ENCODE measurements at places on chromosomes 16 and 17. TPM values are rescaled to one million over a fixed set of nuclear protein-coding genes. Genes with fewer than 3 reads are reported as not detected.
A peak's percentile ranks its signal among the peaks of the same experiment; 100 is the strongest.

GRCh38 chr16:12043953-12044352 is 67.4 kb downstream of the SNX29 start:
- DNase-seq: no peak

DNA sequence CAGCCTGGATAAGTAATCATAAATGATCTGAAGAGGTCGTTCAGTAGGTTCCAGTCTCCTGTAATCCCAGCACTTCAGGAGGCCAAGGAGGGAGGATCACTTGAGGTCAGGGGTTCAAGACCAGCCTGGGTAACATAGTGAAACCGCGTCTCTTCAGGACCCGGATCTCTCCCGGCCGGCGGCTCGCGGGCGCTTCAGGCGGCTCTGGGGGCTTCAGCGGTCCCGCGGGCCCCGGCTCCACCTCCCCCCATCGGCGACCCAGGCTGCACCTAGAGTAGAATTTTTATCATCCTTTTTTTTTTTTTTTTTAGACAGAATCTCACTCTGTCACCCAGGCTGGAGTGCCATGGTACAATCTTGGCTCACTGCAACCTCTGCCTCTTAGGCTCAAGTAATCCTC is 95.9 kb downstream of the ABCC12 start:
- no peak for DNase-seq

DNA sequence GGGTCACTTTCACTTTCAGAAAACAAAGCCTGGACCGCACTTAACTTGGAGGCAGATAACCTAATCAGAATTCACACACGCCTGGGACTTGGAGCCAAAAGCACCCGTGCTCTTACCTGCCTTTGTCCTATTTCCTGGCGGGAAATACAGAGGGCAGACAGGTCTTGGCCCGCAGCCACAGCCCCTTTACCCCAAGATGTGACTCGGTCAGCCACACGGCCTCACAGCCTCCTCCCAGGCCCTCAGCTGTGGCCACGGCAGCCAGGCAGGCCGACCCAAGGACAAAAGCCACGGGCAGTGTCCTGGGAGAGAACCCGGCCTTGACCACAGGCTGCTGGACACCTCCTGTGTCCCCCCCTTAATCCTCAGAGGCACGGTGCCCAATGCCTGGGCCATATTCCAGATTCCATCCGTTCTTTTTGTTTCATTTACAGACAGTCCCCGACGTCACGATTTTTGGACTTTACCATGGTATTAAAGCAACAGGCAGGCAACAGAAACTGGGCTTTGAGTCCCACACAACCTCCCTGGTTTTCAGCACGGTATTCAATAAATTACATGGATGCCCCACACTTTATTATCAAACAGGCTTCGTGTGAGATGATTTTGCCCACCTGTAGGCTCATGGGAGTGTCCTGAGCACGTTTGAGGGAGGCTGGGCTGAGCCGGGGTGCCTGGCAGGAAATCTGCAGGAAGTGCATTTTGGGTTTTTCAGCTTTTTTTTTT is 30.1 kb upstream of the GAA start:
- peak; percentile 59 for DNase-seq

- DNase-seq: no peak
Observed at GRCh38 chr17:21173543-21173942, 40.4 kb downstream of the TMEM11 start.

Gene FA2H
- not detected for total RNA-seq

DNA sequence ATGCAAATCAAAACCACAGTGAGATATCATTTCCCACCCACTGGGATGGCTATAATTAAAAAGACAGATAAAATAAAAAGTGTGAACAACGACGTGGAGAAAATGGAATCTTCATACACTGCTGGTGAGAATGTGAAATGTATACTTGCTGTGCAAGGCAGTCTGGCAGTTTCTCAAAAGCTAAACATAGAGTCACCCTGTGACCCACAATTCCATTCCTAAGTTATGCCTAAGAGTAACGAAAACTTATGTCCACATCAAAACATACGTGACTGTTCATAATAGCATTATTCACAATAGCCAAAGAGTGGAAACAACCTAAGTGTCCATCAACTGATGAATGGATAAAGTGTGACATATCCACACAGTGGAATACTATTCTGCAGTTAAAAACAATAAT is 38.1 kb upstream of the VPS4A start:
- DNase-seq: no peak

Gene PYY
- not detected for total RNA-seq

Gene GP1BA
- not detected for total RNA-seq

DNA sequence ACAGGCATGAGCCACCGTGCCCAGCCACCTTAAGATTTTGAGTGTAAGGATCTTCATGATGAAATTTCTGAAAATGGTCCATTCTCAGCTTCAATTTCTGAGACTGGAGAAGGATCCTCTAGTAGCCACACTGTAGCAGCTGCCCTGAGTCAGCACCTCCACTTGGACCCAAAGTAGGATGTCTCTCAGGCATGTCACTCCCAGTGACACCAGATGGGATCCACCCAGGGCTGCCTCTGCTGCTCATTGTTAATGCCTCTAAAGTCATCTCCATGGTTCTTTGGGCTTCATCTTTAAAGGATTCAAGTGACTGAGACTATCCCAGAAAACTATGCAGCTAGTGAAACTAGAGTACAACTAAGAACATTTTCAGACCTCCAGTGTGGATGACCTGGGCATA is 7.9 kb downstream of the PLD6 start:
- no peak for DNase-seq

Gene KCTD5
- total RNA-seq: 95.0 TPM

- no peak for DNase-seq
Observed at GRCh38 chr16:89507214-89507833, 879 bp upstream of the SPG7 start.

DNA sequence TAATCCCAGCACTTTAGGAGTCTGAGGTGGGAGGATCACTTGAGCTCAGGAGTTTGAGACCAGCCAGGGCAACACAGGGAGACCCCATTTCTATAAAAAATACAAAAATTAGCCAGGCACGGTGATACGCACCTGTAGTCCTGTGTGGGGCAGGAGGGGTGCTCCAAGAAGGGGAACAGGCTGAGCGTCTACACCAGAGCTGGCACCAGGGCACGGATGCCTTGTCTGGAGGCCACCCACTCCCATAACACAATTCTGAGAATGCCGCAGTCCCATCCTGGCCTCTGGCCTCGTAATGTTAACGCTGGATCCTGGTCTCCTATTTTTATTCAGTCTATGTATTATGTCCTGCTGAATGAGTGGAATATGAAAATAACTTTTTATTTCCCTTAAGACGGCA is 161.3 kb downstream of the WSCD1 start:
- DNase-seq: no peak

Gene PRSS21
- not detected for total RNA-seq

Gene ZNF624
- 1.3 TPM for total RNA-seq

DNA sequence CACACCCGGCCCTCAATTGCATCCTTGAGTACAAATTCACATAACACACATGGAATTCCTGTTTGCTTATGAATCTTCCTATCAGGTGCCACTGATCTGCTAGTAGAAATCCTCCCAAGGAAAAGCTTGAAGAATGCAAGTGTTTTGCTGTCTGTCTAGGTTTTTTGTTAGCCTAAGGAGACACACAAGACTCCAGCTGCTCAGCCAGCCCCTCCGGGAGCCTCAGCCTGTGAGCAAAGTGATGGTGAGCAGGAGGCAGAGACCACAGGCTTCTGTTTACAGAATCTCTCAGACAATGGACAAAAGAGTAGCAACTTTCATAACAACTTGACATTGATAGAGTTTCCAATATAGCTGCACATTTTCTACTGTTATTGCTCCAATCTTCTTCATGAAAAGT is 18.4 kb upstream of the PRKCA start:
- DNase-seq: peak; percentile 55

DNA sequence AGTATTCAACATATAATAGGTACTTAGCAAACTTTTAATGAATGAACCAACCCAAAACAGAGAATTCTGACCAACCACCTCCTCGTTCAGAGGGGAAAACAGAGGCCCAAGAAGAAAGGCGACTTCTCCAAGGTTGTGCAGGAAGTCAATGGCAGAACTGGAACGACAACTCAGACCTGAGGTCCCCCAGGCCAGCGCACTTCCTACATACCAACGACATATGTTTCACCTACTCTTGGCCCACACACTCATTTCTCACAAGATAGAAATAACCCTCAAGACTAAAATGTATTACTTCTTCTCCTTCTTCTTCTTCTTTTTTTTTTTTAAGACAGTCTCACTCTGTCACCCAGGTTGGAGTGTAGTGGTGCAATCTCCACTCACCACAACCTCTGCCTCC is 14.4 kb downstream of the CHCT1 start:
- DNase-seq: no peak

DNA sequence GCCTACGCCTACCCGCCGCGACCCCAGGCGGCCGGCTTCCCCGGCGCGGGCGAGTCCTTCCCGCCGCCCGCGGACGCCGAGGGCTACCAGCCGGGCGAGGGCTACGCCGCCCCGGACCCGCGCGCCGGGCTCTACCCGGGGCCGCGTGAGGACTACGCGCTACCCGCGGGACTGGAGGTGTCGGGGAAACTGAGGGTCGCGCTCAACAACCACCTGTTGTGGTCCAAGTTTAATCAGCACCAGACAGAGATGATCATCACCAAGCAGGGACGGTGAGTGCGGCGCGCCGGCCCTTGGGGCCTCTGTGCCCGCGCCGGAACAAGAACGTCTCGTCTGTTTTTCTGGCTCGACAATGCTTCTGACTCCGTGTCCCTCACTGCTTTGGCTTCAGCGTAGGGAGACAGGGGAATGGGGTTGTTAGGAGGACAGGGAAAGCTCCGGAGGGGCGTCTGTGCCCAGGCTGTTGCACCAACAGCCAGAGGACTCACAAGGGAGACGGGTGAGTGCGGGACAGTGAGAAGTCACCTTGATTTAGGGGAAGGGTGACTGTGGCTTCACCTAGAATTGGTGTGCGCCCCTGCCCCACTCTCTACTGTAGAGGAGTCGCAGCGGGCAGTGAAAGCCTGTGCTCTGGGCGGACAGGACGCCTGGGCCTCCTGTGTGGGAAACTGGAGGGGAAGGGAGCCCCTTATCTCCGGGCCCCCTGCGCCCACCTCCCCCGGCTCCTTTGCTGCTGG is 806 bp downstream of the TBX21 start:
- no peak for DNase-seq

DNA sequence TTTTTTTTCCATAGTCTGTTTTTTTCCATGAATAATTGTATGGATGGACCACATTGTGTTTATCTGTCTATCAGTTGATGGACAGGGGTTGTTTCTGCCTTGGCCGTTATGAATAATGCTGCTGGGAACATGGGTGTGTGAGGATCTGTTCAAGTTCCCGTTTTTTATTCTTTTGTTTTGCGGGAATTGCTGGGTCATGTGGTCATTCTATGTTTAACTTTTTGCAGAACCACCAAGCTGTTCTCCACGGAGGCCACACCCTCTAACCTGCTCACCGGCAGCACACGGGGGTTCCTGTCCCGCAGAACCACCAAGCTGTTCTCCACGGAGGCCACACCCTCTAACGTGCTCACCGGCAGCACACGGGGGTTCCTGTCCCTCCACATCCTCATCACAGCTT is 5.9 kb upstream of the MSLN start:
- no peak for DNase-seq

- no peak for DNase-seq
Observed at GRCh38 chr17:67818110-67819002, 6.9 kb upstream of the BPTF start.

DNA sequence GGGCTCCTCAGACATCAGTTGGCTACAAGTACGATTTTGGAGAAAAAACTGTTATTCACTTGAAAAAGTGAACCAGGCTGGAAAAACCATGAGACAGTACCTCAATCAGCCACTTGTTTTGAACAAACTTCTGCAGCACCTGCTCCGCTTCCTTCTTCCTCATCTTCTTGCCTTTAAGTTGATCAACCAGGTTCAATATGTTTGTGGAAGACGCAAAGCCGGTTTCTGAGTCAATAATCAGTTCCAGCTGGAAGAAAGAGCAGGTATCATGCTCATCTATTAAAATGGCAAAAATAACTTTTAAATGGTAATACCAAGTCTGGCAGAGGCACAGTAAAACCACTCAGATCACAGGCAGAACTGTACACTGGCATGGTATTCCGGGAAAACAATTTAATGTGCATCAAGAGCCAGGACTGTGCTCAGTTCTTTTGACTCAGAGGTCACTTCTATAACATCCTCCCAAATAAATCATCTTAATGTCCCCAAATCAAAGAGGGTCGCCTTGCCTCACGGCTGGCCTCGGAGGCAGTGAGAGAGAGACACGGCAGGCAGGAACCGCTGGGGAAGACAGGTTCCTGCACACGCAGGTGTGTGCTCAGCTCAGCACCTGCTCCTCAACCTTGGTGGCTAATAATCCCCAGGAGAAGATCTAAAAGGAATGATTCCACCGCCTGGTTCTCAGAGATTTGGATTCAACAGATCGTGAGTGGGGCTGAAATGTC is 29.7 kb downstream of the KDM8 start:
- no peak for DNase-seq

GRCh38 chr16:18792836-18793433 is 2.8 kb upstream of the RPS15A start:
- DNase-seq: peak; percentile 50

DNA sequence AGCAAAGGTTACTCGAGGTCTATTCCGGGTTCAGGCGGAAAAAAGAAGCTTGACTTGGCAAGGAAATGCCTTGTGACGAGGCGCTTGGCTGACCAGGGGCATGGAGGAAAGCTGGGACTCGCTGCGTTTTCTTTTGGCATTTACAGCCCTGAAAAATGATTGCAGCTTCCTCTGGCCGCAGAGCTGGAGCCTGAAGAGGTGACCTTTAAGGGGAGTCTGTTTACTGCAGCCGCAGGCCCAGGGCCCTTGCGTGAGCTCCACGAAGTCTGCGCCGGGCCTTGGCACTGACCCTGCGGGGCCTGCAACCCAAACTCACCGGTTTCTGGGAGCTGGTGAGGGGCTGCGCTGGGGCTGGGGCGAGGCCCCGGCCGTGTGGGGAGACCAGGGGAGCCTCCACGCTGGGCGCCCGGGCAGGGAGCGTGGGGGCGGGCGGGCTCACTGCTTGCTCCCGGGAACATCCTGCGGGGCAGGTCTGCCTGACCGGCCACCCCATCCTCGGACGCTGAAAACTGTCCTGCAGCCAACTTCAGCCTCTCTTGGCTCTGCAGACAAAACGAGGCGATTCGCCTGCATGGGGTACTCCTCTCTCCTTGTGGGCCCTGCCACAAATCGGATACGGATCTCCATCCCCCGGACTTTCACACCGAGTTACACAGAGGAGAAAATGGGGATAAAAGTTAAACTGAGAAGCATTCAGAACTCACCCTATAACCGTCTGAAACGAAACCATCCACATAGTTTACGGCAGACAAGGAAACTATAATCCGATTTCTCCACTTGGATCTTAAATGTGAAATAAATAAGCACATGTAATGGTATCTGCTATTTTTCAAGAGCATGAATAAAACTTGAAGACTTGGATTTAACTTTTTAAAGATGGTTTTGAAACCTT is 206.3 kb upstream of the FOXF1 start:
- no peak for DNase-seq

Gene DPEP1
- total RNA-seq: 6.2 TPM

Gene ACACA
- total RNA-seq: 23.4 TPM

GRCh38 chr17:80122926-80123505 is 21.6 kb downstream of the GAA start:
- DNase-seq: no peak

- DNase-seq: peak; percentile 78
Observed at GRCh38 chr16:66549284-66550131, at the start of gene TK2. Gene TK2, minus strand, starts transcription at chr16:66550122. Its CDS starts 61 bp downstream, at chr16:66550061.

- no peak for DNase-seq
Observed at GRCh38 chr16:85473323-85473722, 139.8 kb upstream of the GSE1 start.

Gene ANKRD13B
- 2.9 TPM for total RNA-seq

Gene MCRIP2
- 3.0 TPM for total RNA-seq

- DNase-seq: no peak
Observed at GRCh38 chr17:3639981-3640596, 3.5 kb downstream of the CTNS start.

Gene CSH2
- not detected for total RNA-seq
